ENCODE measurements at places on chromosomes 7 and 10.

DNA sequence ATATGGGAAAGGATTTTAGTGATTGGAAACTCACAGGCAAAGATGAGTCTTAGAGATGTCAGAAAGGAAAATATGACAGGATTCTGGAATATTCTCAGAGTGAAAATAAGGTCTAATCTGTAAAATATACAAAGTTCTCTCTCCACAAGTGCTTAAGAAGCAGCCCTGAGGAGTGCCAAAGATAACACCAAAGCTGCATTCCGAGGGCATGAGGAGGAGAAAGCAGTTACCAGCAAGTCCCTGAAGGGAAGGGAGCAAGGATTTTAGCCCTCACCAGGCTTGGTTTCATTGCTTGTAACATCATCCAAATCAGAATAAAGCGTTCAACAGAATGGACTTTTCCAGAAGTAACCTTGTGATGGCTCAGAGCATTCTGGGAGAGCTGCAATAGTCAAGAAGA lies 31.4 kb upstream of the DLX6 start:
- DNase-seq = no peak

GRCh38 chr7:84002348-84002747 lies 192.2 kb downstream of the SEMA3A start:
- DNase-seq = no peak

GRCh38 chr10:14936584-14936983 lies 17.3 kb downstream of the DCLRE1C start:
- DNase-seq = no peak

DNA sequence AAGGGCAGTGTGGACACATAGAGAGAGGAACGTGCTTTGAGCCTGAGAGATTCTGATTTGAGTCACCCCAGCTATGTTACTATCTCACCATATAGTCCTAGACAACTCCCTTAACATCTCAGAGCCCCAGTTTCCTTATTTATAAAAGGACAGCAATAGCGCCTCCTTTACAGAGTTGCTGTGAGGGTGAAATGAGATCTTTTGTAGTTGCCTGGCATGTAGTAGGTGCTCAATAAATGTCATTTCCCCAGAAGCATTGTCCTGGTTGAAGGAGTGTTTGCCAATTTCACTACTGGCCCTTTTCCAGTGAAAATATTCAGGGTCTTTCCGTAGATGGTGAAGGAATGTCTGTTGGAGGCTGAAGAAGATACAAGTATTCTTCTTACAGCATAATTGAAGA lies 51.3 kb upstream of the FAM180A start:
- DNase-seq = no peak

GRCh38 chr7:142925413-142925812 lies 8.1 kb downstream of the TRPV5 start:
- DNase-seq = no peak

GRCh38 chr7:8871716-8872115 lies 438.3 kb downstream of the NXPH1 start:
- DNase-seq = no peak

- DNase-seq = no peak
Measured at GRCh38 chr10:63497321-63497720, 23.9 kb upstream of the REEP3 start.

DNA sequence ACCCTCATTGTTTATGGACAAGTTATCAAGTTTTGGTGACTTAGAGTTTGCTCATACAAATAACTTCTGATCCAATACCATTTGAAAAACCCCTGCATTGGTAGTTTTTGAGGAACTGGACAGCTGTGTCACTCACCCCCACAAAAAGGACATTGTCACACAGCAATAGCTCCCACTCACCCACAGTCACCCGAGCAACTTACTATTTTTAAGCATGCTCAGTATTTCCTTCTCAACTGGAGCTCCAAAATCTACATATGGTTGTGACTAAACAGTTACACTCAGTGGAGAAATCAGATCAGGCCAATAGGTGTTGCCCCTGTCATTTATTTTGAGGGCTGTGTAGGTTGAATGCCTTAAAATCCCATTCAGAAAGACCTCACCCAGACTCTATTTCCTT lies 165.2 kb upstream of the AUTS2 start:
- DNase-seq = no peak

- no peak for DNase-seq
Measured at GRCh38 chr10:90779548-90779947, 78.3 kb downstream of the HTR7 start.

- DNase-seq = no peak
Measured at GRCh38 chr10:107275806-107276205, 111.3 kb upstream of the SORCS1 start.

DNA sequence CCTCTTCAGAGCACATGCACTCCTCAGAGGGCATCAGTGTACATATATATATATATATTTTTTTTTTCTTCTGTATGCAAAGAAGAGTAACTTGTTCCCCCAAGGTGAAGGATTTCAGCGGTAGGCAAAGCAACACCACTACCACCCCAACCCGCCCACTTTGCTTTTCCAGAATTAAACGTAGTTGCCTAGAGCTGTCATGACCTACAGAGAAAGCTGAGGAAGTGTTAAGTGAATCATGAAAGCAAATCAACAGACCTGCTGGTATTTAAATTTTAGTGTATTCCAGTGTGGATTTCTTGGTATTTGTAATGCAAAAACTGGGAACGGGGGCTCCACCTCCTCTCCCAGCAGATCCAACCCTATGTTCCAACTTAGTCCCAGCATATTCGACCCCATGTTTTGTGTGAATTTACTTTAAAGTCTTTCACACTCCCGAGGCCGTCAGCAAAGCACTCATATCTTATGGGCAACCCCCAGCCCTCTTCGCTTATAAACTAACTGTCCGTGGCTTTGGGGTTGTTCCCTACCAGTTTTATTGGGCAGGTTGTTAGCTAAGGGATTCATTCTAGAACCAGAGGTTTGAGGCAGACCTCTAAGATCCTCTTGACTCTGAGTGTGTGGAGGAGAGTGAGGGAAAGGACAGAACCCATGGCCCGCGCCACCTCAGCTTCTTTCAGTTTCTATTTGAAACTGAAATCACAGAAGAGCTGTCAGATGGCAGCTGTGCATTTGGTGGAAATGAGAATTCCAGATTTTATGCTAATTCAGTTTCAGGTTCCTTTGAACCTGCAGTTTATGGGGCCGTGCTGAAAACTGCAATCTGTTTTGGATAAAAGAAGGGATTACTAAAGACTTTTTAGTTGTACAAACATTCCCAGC lies 450.2 kb upstream of the GALNT17 start:
- no peak for DNase-seq

DNA sequence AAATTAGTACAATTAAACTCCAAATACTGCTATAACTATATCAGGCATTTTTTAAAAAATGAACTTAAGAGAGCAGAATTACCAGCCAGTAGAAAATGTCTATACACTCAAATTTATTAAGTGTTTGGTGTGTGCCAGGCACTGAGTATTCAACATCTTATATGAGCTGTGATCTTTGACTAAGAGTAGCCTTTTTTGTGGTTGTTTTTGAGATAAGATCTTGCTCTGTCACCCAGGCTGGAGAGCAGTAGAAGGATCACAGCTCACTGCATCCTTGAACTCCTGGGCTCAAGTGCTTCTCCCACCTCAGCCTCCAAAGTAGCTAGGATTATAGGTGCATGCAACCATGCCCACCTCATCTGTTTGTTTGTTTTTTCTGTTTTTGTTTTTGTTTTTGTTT lies 102.5 kb upstream of the CELF2 start:
- DNase-seq = no peak

DNA sequence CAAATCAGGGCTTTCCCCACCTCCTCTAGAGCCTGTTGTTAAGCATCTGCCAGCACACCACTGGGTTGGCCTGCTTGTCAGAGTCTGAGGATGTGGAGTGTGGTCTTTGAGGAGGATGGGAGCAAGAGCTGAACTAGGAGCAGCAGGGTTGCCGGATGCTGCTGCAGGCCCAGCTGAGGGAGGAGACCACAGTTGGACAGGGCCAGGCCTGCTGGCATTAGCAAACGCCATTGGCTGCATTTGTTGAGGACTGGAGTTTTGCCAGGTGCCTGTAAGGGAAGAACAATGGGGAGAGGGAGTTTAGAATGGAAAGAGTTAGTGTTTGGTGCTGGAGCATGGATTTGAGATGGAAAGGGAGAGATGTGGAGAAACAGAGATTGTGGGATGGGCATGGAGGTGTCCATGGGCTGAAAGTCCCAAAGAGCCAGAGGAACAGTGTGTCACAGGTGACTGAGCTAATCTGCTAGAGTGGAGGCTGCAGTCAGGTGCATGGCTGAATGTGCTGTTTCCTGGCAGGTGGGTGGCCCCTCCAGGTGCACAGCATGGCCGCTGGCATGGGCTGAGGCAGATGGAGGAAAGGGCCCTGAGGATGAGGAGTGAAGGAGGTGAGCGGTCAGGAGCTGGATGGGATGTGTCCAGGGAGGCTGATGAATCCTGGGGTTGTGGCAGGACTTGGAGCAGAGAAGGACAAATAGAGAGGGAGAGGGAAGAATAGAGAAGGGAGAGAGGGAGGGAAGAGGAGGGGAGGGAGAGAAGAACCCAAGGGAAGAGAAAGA lies 40.7 kb downstream of the LEP start:
- DNase-seq = no peak

DNA sequence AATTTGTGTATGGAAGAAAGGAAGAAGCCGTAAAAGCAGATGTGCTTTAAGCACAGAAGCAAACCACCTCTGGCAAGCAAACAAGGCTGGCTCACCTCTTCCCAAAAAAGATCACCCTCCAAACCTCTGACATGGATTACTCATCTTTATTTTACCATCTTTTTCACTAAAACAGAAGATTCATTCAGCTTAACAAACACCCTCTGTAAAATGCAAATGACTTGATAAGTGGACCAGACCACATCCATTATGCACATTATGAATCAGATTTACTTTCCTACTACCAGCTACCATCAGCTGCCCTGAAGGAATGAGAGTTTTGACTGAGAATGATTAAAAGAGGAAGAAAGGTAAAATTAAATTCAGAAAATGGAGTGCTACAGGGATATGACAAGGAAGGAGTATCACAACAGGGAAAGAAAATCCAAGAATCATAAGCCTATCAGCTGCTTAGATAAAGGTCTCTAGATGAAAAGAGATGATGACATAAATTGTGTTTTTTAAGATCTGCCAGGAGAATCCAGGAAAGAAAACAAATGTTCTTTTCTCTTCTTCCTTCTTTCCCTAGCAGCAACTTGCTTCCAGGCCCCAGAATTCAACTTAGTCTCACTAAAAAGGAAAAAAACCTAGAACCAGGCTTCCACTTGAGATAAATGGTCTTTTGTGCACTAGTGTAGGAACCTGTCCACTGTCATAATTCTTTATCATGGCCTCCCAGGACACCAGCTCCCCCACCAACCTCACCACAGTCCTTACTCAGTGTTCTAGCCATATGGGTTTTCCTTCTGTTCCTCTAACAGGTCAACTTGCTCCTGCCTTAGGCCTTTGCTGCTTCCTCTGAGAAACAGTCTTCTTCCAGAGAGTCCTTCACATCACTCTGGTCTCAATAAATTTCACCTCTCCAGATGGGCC lies 47.4 kb downstream of the JAZF1 start:
- no peak for DNase-seq

GRCh38 chr10:77497748-77498147 lies 139.9 kb downstream of the KCNMA1 start:
- DNase-seq = no peak

DNA sequence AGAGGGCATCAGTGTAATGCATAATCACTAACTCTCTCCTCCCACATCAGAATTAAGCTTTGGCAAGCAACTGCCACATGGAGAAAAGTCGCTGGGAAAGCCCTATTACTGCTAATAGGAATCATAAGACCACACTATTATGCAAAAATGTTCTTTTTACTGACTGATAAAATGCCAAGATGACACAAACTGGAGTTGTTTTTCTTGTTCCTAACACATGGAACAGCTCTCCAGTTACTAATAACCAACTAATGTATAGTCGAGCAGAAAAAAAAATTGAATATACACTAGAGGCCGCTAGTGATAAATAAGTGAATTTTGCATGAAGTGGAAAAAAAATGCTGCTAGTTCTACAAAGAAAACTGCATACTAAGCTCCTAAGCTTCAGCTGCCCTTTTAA lies 165.6 kb downstream of the TPK1 start:
- no peak for DNase-seq

- DNase-seq = no peak
Measured at GRCh38 chr10:89475125-89475524, 60.3 kb downstream of the SLC16A12 start.

GRCh38 chr10:118882741-118883140 lies 128.0 kb upstream of the CACUL1 start:
- DNase-seq = no peak

GRCh38 chr10:12499076-12499986 lies 150.0 kb downstream of the CAMK1D start:
- DNase-seq = no peak

- DNase-seq = no peak
Measured at GRCh38 chr7:2604608-2605174, 27.1 kb upstream of the TTYH3 start.

DNA sequence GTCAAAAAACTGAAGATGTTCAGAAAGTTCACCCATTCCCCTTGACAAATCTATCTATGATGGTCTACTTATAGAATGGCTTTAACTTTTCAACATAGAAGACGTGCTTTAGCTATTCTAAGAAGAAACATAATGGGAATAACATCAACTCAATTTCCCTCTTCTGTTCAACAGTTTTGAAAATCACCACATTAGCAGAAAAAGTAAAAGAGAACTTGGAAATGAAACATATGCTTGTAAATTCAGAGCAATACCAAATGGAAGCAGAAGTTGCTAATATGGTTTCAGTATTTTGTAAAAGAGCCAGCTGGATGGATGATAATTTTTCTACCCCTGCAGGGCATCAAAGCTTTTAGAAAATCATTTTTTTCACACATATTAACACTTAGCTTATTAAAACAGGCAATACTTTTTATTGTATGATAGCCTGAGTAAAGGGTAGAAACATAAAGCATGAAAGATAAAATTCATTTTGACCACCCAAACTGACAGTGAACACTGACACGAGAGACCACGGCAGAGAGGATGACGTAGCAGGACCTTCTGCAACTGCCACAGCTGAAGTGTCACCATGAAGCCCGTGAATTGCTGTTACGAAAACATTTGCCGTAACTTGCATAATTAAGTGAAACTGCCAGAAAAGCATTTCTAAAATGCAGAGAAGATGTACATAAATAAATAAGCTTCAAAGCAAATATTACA lies 39.2 kb upstream of the FEZF1 start:
- DNase-seq = no peak

DNA sequence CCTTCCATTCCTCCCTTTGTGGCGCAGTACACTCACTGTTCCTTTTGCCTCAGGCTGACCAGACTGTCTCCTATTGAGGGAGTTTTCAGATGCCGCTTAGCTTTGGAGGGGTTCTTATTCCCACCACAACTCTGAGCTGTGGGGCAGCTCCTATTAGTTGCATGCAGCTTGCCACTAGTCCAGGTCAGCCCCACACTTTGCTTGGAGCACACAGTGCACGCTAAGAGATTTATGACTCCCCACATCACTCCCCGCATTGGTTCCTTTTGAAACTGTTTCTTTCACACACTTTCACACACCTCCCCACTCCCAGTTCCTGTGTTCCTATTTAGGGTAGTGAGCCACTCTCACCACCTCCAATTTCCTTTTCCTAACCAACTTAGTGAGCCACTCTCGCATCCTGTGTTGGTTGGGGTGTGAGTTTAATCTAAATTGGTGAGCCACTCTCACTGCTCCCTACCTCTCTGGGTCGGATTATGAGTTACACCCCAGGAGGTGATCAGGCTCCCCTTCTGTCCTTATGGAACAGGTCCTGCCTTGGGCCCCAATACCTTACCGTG lies 10.4 kb upstream of the ZNF485 start:
- DNase-seq = no peak
